ENCODE measurements at places on chromosomes 7 and 10. TPM values are rescaled to one million over a fixed set of nuclear protein-coding genes. Genes with fewer than 3 reads are reported as not detected.

The SORCS1 gene
- not detected for total RNA-seq

The ARHGAP22 gene
- 29.9 TPM for total RNA-seq

The WAPL gene
- 45.1 TPM for total RNA-seq

The FAM25A gene
- total RNA-seq = not detected

The ARHGEF35 gene
- total RNA-seq = 0.91 TPM

The OR2A7 gene
- not detected for total RNA-seq

The BMPER gene
- 0.32 TPM for total RNA-seq

All from epithelial cell of umbilical artery (primary cell).